Mesenteric fat pad (tissue), 1 donor: ENCODE measurements at places on chromosomes 1 and 21. TPM values are rescaled to one million over a fixed set of nuclear protein-coding genes. Genes with fewer than 3 reads are reported as not detected.
A peak's percentile ranks its signal among the peaks of the same experiment; 100 is the strongest.

LCE3E gene
- not detected for total RNA-seq

PRR9 gene
- total RNA-seq: not detected

ITLN1 gene
- 0.48 TPM for total RNA-seq

HEYL gene
- total RNA-seq: 9.4 TPM

TMEM269 gene
- not detected for total RNA-seq

S100A3 gene
- total RNA-seq: 2.2 TPM

CRYAA gene
- total RNA-seq: not detected

XPR1 gene
- total RNA-seq: 15.8 TPM

PLA2G2F gene
- total RNA-seq: not detected

RAP1GAP gene
- 0.26 TPM for total RNA-seq

TSPAN2 gene
- total RNA-seq: 4.3 TPM

PYHIN1 gene
- total RNA-seq: 1.4 TPM

REN gene
- 1.3 TPM for total RNA-seq

DNA sequence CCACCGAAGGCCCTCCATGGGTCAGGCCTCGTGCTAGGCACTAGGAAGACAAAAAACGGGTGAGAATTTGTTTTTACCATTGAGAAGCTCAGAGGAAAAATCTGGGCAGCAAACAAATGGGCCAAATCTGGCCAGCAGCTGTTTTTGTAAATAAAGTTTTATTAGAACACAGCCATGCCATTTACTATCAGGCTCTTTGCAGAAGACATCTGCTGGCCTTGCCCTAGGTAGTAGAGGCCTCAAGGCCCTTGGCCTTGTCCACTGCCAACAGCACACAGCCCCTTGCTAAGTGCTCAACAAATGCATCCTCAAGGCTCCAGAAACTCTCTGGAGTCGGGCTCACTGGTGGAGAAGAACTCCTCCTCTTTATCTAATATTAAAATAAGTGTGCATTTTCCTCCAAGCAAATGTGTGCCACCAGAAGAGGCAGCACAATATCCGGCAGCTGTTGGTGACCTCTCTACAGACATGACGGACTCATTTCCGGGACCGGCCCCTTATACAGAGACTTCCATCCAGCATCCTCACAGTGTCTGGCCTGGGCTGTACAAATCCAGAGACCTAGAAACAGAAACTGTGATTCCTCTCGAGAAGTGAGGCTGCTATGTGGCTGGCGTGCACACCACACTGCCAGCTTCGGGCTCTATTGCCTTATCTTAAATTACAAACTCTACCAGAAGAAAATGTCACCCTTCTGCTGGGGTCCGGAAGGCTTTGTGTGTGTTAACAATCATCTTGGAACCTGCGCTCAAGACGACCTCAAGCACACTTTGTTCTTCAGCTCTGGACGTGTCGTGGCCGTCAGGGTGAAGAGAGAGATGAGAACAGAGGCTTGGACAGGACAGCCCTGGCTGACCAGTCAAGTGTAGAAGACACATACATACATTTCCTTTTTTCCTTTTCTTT, 203.9 kb downstream of the TOMM20 start:
- DNase-seq: peak; percentile 72

DNA sequence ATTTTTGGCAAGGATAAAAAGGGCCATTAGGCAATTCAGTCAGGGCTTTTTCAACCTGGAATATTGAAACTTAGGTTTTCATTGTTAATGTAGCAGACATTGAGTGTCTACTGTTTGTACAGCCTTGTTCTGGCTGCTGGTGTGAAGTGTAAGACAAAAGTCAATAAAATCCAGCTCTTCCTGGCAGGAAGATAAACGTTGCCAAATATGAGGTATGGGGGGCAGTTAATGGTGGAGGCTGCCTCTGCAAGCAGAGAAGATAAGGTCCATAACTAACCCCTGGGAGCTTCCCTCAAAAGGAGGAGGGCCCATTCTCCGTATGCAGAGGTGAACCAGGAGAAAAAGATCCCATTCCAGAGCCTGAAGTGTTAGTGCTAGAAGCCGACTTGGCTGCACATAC, 19.5 kb upstream of the SHE start:
- DNase-seq: no peak

GRCh38 chr1:231124746-231125145, 37.1 kb upstream of the TRIM67 start:
- DNase-seq: no peak

GRCh38 chr1:229864686-229865230, 202.3 kb upstream of the GALNT2 start:
- DNase-seq: no peak

DNA sequence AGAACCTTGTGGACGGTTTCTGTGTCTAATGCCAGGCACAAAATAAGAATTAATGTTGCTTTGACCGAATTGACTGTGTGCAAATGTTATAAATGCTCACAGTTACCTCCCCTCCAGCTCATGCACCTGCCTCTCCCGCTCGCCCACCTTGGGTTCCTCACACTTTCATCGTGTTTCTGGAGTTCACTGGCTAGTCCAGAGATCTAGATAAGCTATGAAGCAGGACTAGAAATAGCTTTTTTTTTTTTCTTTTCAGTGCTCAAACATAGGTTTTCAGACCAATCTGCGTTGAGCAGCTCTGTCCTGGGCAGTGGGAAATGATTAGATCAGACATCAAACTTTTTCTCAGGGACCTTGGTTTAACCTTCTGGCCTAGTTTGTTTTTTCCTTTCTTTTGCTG, 11.1 kb downstream of the TENT5C start:
- no peak for DNase-seq

GRCh38 chr21:28916150-28916893, 76.4 kb downstream of the LTN1 start:
- no peak for DNase-seq

- no peak for DNase-seq
Observed at GRCh38 chr1:109517337-109517736, 7.8 kb upstream of the AMIGO1 start.

GRCh38 chr21:31204801-31205200, 139.3 kb downstream of the TIAM1 start:
- no peak for DNase-seq

- DNase-seq: no peak
Observed at GRCh38 chr1:152495066-152495675, 15.4 kb upstream of the LCE5A start.

- no peak for DNase-seq
Observed at GRCh38 chr1:179105393-179105792, 23.5 kb downstream of the TOR3A start.

DNA sequence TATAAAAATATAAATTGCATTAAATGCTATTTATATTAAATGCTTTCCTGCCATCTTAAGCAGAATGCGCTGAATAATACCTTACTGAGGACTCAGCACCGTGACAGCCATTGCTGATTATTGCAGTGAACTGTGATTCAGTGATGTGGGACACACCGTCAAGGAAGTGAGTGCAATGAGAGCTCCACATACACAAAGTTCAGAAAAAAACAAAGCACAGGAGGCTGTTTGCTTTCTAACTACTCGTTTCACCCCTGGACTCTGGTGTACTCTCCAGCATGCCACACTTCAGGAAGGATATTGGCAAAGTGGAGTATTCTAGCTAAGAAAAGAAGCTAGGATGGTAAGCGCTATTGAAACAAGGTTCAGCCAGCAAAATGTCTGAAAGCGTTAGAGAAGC, 57.4 kb upstream of the CXADR start:
- no peak for DNase-seq

DNA sequence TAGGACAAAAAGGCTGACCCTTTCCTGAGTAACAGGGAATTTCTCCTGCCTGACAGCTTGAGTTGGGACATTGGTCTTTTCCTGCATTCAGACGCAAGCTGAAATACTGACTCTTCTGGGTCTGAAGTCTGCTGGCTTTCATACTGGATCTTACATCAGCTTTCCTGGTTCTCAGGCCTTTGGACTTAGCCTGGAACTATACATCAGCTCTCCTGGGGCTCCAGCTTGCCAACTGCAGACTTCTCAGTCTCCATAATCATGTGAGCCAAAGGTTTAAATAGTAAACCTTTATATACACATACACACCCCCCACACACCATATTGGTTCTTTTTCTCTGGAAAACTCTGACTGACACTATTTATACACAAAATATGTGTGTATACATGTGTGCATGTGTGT, 59.0 kb upstream of the KCND3 start:
- no peak for DNase-seq

- no peak for DNase-seq
Observed at GRCh38 chr1:4685523-4685865, 31.1 kb downstream of the AJAP1 start.

- DNase-seq: no peak
Observed at GRCh38 chr1:85363521-85363920, 87.1 kb upstream of the BCL10 start.

DNA sequence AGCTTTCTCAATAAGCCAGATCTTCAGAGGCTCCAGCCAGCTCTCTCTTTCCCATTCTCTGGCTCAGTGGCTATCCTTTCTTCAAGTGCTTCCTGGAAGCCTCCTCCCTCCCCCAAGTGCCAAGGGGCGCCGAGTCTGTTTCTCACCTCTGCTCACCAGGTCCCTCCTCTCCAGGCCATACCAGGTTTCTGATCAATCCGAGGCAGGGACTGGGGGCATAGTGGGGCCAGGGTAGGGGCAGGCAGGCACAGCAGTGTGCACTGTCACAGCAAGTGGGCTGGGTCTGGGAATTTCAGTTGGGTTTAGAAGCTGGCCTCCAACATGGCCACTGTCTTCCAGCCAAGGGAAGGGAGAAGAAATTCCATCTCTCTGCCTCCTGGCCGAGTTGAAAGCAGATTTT, 56.5 kb downstream of the NAV1 start:
- no peak for DNase-seq

DNA sequence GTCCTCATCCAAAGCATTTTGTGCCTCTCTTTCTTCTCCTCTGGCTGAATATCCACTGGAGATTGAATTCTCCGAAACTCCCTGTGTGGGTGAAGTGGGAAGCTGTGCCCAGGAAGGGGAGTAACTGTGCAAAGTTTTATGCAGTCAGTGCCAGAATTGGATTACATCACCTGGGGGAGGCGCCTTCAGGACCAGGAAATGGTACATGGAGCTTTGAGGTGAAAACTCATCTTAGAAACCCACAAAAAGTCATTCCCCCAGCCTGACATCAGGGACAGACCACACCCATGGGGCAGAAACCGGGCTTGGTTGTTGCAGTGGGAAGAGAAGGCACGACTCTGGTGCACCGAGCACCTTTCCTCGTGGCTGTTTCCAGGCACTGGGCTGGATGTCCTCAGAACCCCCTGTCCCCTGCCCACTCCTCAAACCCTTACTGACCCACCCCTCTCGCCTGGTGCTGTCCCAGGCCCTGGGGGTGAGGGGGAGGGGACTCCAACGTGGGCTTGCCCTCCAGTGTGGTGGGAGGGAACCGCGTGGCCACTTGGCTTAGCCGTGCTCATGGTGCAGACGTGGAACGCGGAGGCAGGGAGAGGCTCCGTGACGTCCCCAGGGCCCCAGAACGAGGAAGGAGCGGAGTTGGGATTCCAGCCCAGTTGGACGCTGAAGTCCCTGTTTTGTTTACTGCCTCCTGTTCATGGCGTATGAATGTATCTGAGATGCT, 15.7 kb downstream of the TFF3 start:
- no peak for DNase-seq

DNA sequence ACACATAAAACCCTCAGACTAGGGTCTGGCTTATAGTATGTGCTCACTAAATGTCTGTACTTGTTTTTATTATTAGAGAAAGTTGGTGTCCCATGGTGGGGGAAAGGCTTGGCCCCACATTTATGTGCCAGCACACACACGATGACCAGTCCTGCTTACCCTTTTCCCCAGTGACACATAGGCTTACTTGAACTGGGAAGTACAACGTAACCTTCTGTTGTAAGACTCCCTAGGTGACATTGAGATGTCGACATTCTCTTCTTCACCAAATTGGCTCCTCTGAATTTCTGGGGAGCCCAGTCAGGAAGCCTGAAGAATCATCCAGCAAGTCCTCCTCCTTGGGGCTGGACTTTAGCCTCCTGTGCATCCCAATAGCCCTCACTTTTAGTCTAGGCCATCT, 1.7 kb upstream of the MECR start:
- DNase-seq: no peak

GRCh38 chr1:109923131-109923945, 12.7 kb downstream of the CSF1 start:
- DNase-seq: peak; percentile 67

DNA sequence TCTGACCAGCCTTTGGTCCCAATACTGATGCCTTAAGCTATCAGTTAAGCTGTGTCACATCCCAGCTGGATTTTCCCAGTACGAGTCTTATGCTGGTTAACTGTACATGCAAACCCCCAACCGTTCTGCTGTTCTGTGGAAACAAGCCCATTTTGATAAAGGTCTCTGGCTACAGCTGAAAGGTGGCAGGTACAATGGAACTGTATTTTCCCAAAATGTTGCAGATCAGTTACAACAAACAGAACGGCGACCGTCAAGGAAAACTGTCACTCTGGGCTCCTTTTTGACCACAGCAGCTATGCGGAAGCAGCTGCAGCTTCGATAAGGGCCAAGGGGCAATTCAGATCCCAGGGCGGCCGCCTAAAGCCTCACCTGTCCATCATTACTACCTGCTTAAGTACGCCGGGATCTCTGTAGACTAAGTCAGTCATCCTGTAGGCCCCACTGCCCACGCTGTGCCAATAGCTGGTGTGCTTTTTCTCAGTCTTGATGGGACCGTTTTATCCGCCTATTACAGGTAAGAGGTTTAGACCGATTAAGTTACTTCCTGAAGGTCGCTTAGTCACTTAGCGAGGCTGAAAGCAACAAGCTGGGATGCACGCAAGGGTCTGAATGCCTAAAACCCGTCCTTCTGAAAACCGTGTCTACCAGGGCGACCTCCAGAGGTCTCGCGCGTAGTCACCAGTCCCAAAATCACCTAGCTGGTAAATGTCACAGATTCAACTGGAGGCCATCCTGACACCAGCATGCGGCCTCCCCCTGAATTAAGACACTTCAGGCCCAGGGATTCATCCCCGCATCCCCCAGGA, 11.1 kb upstream of the RAB42 start:
- no peak for DNase-seq

- DNase-seq: no peak
Observed at GRCh38 chr1:208717525-208717924, 473.3 kb upstream of the PLXNA2 start.

DNA sequence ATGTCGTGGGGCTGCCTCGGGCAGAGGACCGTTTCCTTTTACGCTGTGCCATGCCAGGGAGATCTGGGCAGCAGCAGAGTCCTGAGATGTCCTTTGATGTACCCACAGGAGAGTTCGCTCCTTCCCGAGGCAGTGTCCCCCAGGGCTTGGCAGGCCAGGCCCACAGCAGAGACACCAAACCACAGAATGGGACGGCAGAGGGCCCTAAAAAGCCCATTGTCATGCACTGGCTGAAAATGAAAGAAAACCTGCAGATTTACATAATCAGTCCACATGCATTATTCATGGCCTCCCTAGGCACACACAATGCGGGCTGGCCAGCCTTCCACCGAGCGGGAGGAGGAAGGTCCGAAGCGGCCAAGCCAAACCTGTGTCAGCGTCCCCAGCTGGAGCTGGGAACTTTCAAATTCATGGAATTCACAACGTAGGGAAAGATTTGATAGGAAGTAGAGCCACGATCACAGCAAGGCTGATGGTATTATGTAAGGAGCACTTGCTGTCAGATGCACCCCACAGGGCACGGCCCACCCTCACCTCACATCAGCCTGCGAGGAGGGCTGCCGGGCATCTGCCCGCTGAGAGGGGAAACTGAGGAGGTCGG, 25.3 kb upstream of the EFHD2 start:
- DNase-seq: no peak
